Breast epithelium (tissue), 4 donors: ENCODE measurements at places on chromosomes 7 and 10. TPM values are rescaled to one million over a fixed set of nuclear protein-coding genes. Genes with fewer than 3 reads are reported as not detected.

GRCh38 chr7:22200777-22201176, 156.2 kb downstream of the RAPGEF5 start:
- DNase-seq: no peak

DNA sequence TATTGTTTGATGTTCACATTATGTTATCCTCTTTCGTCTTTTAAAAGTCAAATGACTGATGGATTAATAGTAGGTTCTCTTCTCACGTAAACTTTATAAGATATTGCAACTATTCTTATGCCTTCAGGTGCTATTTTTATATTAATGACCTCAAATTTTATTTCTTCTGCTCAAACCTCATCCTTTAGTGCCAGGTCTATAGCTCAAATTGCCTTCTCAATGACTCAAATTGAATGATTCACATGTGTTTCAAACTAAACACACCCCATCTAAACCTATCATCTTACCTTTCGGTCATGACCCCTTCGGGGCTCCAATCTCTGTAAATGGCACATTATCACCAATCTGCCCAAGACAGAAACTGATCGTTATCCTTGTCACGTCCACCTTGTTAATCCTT, 22.0 kb upstream of the LIPF start:
- no peak for DNase-seq

GRCh38 chr10:44697116-44697515, 214.0 kb upstream of the TMEM72 start:
- no peak for DNase-seq

GRCh38 chr7:16739863-16740622, 13.5 kb upstream of the TSPAN13 start:
- no peak for DNase-seq

DNA sequence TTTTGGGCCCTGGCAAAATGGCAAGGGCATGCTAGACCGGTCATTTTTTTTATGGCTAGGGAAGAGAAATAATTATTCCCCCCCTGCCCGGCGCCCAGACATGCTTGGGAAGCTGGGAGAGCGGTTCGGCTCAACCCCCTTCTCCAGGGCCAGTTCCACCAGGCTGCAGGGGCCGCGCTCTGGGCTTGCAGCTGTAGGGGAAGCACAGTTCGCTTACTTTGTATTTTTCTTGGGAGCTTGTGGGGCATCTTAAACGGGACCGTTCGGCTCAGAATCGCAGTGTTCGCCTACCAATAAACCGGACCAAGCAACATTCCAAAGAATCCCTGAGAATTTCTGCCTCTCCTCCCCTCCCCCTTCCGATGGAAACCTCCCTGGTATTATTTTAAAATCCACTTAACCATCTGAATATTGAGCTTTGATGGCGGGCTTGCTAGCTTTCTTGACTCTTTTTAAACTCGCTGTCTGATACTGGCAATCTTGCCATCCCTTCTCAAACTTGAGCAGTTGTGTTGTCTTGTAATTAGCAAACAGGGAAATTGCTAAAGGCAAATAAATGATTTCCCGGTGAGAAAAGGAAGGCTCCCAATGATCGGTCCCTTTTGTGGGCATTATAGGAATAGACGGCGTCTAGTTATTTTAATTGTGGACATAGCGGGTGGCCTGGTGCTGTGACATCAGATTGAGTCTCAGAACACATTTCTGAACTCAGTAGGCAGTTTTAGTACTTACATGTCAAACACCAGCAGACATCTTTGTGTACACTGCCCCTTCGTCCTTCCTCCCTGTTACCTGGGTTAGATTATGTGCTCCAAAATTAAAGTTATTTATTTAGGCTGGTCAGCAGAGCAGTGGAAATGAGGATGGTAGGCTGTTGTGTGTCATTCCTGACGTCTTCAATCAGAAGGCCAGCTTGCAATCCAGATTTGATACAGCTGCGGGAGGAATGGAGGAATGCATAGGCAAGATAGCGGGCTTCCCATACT, 3.4 kb downstream of the TCF7L2 start:
- DNase-seq: no peak

DNA sequence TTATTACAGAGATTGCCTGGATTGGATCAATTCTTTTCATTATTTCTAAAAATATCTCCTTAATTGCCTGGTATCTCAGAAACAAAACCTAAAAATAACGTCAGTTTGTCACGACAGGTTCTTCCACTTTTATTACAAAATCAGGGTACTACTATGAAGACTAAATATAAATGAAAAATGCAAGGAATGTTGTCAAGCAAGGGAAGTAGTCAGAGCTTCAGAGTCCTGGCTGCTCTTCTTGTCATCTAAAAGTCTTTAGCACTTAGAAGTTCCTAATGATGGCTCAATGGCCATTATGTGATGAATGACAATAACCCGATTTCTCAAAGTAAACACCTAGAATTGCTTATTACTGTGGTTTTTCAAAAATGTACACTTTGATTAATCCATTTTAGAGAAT, 192.2 kb downstream of the SEMA3A start:
- DNase-seq: no peak

GRCh38 chr7:128168667-128169210, 72.3 kb upstream of the LEP start:
- no peak for DNase-seq

GRCh38 chr7:92279396-92280031, 33.7 kb downstream of the ANKIB1 start:
- DNase-seq: no peak

DNA sequence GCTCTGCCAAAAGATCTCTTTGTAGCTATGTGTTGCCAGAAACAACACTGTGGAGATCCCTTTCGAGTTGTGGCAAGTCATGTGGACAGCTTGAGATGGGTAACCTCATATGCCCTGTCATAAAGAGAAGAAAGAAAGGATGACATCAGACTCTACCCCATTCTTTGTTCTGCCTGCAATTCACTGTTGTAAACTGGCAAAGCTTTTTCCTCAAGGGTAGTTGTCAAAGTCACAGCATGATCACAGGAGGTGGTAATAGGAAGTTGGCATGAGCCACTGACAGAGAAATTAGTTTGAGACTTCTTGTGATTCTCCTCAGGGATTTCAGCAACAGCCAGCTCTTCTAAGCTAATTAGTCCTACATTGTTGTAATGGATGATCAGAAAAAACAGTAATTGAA, 19.4 kb upstream of the MINDY3 start:
- no peak for DNase-seq

DNA sequence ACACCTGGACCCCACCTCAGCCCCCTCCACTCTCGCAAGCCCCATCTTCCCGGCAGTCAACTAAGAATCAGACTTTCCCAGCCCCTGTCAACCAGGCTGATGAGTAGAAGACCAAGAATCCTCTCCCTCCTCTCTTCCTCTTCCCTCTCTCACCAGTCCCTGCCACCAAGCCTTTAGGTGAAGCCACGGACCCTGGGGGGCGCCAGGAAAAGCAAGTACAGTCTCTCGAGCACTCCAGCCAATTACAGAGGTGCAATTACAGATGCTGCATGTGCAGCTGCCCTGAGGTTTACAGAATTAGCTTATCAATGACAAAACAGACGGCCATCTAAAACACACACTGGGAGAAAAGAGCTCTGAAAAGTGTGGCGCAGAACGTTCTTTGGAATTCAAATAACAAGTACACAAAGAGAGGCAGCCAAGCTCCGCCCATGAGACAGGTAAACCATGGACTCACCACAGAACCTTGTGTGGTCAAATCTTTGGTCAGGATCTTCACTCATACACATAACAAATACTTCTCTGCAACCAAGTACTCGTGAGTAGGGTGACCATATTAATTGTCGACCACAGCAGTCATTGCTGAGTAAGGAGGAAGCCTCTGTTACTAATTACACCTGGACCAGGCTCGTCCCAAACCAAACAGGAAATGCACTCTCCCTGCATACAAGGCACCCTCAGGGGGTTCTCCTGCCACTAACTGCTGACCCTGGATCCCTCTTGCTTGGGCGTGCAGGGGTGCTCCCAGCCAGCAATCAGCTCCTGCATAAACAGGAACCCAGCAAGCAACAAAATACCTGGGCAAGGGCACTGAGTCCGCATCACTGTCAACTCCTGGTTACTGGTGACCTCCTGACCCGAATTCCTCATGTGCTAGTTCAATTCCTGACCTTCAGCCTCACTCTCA, 189.2 kb downstream of the FAM107B start:
- no peak for DNase-seq

DNA sequence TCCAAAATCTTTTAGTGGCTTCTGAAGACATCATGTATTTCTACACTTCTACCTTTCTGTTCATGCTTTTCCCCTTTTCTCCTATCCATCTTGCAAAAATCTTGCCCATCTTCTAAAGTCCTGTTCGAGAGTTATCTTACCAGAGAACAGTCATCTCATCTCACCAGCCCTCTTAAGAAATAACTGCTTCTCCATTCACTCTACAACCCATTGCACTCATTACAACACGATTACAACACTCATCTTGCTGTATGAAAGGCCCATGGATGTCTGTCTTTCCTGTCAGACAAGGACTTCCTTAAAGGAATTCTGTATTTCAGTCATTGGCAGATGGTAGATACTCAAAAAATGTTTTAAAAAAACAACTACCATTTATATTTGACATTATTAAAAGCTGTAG, 30.8 kb downstream of the ZNF438 start:
- DNase-seq: no peak

DNA sequence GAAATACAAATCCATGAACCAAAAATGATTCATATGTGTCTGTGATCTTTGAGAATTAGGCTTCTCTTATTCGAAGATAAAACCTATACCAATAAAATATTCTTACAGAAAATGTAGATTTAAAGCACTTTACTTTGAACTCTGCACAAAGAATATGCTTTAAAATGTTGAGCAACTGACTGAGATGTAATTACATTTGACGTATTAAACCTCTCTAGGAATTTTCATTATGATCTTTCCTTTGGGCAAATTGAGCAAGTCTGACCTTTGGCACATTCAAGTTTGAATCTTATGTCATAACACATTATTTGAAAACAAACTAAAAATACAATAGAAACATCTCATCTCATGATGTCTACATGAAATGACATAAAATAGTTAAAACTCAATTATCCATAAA, 69.2 kb upstream of the AHR start:
- DNase-seq: no peak

GRCh38 chr7:131026297-131027000, 292.4 kb upstream of the KLF14 start:
- DNase-seq: no peak

DNA sequence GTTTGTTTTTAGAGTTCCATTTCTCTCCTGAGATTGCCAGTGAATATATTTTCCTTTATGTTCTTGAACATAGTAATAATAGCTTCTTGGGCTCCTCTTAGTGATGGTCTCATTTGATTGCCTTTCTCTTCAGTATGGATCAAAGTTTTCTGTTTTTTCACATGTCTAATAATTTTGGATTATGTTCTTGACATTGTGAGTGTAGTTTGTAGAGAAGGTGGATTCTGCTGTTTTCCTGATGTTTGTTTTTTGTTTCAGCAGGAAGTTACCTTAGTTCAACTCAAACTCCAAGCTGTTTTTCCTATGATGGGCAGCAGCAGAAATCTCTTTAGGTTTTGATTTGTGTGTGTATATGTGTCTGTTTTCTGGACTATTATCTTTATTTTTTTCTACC, 43.8 kb downstream of the TAF3 start:
- no peak for DNase-seq

DNA sequence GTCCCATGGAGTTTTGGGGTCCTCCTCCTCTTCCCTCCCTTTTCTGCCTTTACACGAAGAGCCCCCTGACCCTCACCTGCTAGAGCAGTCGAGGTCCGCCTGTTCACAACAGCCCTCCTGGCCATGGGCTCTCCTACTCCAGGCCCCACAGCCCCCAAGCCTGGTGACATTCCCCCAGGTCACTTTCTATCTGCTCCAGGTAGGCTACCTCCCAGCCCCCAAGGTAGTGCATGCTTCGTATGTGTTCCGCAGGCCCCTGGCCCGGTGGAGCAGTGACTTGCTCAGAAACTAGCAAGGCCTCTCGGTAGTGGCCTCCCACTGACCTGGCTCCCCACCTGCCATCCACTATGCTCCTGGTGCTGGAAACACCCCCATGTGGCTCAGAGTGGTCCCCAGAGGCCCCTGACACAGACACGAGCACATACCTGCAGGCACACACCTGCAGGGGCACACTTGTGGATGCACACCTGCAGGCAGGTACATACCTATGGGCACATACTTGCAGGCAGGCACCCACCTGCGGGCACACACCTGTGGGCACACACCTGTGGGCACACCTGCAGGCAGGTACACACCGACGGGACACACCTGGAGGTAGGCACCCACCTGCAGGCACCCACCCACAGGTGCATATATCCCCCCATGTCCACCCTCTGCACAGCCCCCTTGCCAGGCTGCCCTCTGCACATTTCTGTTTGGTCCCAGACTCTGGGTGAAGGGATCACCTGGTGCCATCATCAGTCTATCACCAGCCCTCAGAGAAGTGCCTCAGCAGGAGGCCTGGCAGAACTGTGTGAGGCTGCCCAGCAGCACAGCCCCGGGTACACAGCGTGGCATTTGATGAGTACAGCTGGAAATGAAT, 322.5 kb downstream of the PTPRN2 start:
- no peak for DNase-seq

GRCh38 chr7:104926601-104927041, 87.4 kb upstream of the KMT2E start:
- no peak for DNase-seq

GRCh38 chr10:12061124-12061523, 7.6 kb upstream of the DHTKD1 start:
- no peak for DNase-seq

DNA sequence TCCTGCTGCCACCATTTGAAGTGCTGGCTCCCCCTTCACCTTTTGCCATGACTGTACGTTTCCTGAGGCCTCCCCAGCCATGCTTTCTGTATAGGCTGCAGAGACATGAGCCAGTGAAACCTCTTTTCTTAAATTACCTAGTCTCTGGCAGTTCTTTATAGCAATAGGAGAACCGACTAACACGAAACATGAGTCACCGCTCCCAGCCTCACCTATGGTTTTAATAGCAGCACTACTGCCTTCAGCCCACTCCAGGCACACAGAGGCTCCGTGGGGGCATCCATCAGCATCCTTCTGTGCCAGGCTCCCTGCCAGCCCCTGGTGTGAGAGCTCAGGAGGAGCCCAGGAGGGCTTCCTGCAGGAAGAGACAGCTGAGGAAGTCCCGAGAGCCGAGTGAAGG, 5.5 kb upstream of the ZNF316 start:
- no peak for DNase-seq

Gene GPR15LG
- not detected for total RNA-seq

Gene ELN
- 31.8 TPM for total RNA-seq

Gene PRLHR
- not detected for total RNA-seq

Gene C10orf67
- total RNA-seq: not detected

Gene LRRC4
- total RNA-seq: 0.33 TPM

Gene ATRNL1
- total RNA-seq: 0.16 TPM

Gene ADRA2A
- total RNA-seq: 7.8 TPM

Gene MSMB
- 4.0 TPM for total RNA-seq

Gene HYAL4
- not detected for total RNA-seq

Gene RPEL1
- total RNA-seq: not detected

Gene PILRB
- 33.8 TPM for total RNA-seq

Gene RELN
- 3.0 TPM for total RNA-seq
